ENCODE measurements at places on chromosomes 4 and X.
A peak's percentile ranks its signal among the peaks of the same experiment; 100 is the strongest.

GRCh38 chr4:69167300-69167699 lies 47.2 kb downstream of the UGT2B11 start:
- no peak for DNase-seq

GRCh38 chr4:78207951-78208350 lies 150.8 kb downstream of the FRAS1 start:
- no peak for DNase-seq

GRCh38 chr4:75939890-75940691 lies 722 bp downstream of the NAAA start:
- peak; percentile 50 for DNase-seq

- DNase-seq: no peak
Measured at GRCh38 chrX:49202022-49202421, 2.0 kb upstream of the SYP start.

DNA sequence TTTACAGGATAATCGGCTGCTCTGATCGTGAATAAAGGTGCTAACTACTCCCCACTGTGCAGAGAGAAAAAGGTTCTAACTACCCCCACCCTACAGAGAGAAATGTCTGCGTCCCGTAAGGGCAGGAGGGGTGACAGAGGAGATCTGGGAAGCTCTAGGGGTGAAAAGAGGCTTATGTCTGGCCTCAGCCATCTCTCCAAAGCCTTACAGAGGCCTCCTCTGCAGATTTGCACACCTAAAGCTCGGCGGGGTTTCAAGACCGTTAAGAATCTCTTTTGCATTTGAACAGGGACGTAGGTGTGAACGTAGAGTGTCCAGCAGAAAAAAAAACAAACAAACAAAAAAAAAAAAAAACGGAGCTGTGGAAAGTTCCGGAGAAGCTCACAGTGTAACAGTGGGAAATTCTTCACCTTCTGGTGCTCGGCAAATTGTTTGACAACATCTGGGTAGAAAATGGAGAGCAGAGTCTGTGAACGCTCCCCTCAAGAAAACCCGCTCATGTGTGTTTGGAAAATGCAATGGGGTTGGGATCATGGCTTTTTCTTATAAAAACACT lies 161.0 kb downstream of the SHOX start:
- DNase-seq: no peak
